HFFc6 (cell line): ENCODE measurements at places on chromosomes 1 and 21.

DNA sequence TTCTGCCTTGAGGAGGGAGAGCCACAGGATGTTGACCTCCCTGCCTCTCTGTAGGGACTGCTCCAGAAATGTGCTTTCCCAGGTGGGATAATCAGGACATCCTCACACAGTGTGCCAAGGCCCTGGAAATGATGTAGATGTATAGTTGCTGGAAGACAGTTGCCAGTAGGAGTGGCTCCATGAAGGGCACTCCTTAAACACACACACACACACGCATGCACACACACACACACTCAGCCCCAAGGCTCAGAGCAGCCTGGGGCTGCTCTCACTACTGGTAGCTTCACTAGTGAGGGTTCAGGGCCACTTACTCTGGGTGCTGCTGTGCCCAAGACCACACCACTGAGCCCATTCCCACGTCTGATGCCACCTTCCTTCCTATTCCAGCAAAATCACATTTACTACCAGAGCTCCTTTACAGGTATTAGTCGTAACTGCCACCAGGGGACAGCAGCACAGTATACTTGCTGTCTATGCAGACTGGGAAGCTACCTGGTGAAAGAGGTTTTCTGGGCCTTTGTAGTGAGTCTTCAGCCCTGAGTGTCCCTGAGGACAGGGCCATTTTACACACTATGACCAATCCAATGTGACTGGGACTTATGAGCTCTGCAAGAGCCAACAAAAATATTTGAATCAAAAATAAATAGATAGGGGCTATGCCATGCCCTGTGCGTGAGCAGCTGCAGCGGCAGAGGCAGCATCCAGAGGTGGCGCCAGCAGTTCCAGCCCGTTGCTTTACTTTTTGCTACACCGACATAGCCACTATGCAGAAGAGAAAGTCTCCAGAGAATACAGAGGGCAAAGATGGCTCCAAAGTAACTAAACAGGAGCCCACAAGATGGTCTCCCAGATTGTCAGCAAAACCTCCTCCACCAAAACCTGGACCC is 15.0 kb downstream of the CRNN start:
- peak; percentile 4 for DNase-seq

- no peak for DNase-seq
These were observed 44.0 kb downstream of the HTR6 start for GRCh38 chr1:19708567-19709110.

DNA sequence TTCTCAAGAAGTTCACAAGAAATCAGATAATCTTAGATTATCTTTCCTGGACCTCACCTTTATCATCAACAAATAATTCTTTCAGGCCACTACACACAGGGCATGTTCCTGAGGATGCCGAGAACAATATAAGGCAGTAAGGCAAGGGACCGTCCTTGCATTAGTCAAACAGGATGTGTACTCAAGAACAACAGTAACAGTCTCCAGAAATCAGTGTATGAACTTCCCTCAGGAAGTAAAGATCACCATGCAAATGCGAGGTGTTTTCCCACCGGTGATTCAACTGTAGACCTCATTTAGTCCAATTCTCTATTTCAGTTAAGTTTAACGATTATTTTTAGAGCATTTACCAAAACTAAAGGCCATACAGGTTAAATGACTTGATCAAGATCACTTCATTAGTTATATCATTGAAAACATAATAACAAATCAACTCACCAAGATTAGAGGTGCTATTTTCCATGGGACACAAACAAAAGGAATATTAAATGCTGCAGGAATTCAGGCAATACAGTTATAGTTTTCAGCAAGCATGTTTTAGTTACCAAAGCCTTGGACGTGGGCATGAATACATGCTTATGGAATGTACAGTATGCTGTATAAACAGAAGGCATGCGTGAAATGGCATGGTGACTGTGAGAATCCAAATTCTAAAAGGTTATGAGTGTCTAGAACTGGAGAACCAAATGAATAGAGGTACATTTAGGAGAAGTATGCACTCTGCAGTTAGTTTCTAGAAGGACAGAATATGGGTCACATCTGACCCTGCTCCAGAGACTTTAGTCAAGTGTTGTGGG is 145.2 kb downstream of the TNR start:
- peak; percentile 2 for DNase-seq

GRCh38 chr1:110690709-110691365 is 16.1 kb upstream of the KCNA3 start:
- DNase-seq, result no peak

DNA sequence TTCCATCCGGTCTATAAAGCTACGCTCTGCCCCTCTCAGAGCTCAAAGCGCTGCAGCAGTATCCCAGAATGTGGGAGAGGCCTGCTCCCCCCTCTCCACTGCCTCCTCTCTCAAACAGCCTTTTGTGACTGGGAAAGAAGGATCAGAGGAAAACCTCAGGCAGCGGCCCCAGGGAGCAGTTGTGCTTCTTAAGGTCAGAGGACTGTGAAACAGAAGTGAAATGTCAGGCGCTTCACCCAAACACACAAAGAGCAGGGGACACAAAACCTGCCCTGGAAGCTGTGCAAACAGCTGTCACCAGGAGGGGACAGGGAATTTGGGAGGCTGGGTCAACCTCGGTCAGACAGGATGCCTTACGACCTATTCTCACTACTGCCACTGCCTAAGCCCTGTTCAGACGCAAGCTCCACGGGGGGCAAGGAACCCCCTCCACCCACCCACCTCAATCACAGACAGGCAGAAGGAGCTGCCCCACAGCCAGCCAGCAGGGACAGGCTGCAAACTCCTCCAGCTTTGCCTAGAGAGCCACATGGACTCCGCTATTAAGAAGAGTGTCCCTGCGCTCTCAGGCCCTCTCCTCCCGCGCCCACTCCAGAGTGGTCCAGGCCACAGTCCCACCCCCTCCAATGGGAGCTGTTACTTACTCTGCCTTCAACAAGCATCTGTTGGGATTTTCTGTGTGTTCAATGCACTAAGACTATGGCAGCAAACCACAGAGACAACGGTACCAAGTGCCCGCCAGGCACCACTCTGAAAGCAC is 14.6 kb downstream of the SSBP3 start:
- no peak for DNase-seq

DNA sequence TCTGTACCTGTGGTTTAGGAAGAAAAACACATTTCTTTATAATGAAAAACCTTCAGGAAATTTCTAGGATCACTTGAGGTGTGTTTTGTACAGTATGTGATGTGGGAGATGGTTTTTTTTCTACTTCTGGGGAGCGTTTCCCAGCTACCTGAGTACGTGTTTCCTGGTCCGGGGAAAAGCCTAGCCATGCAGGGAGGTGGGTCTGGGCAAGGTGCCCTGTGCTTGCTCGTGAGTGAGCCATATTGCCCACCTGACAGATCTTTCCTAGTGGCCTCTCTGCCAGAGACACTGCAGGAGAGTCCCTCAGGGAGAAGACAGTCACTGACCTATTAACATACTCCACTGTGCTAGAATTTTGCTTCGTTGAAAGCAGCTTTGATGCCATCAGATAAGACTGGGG is 41.3 kb downstream of the TRPM2 start:
- DNase-seq, result no peak

- no peak for DNase-seq
These were observed 5.0 kb upstream of the CHML start for GRCh38 chr1:241645199-241645598.

- DNase-seq, result peak; percentile 77
These were observed 94.7 kb downstream of the ATP1B1 start for GRCh38 chr1:169201084-169201619.

GRCh38 chr21:42900446-42900845 is 7.3 kb downstream of the NDUFV3 start:
- DNase-seq, result no peak

DNA sequence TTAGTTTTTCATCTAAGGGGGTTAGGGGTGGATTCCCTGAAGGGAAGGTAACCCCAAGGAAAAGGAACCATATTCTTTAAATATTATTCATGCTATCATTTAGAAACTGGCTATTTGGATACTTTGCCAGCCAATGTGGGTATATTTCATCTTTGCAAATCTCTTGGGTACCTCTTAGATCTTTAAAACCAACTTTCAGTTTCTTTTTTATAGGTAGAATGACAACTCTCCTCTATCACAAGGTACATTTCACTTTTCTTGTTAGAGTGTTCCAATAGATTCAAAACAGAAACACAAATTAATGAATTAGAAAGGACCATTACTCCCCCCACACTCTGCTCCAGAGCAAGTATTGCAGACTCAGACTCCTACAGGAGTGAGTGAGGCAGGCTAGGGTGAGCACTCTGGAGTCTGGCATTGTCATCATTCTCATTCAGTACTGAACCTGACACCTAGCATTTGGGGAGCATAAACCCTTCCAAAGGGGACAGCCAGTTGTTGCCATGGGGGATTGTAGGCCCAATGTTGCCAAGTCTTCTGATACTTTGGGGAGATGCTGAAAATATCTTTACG is 43.0 kb downstream of the MACO1 start:
- DNase-seq, result no peak

GRCh38 chr21:37210799-37211198 is 56.3 kb downstream of the VPS26C start:
- DNase-seq, result no peak
